RPMI7951 (cell line): ENCODE measurements at places on chromosomes 6 and 20. TPM values are rescaled to one million over a fixed set of nuclear protein-coding genes. Genes with fewer than 3 reads are reported as not detected.

DNA sequence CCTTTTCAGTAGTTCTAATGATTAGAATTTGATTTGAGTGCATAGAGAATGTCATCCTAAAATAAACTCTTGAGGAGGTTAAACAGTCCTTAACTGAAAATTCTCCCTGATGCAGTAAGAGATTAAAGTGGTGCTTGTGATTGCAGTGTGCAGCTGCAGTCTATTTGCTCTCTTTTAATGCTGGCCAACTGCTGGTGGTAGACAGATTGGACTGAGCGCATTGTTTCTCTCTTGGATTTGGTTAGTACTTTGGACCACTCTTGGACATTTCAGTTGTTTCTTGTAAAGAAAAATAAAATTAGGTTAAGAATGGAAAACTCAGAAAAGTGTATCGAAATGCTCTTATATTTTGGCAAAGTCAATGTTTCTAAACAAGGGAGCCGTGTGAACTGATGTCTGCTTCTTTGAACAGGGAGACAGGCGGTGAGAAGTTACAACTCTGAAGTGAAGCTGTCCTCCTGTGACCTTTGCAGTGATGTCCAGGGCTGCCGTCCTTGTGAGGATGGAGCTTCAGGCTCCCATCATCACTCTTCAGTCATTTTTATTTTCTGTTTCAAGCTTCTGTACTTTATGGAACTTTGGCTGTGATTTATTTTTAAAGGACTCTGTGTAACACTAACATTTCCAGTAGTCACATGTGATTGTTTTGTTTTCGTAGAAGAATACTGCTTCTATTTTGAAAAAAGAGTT lies 127.2 kb downstream of the CD109 start:
- DNase-seq, result no peak

DNA sequence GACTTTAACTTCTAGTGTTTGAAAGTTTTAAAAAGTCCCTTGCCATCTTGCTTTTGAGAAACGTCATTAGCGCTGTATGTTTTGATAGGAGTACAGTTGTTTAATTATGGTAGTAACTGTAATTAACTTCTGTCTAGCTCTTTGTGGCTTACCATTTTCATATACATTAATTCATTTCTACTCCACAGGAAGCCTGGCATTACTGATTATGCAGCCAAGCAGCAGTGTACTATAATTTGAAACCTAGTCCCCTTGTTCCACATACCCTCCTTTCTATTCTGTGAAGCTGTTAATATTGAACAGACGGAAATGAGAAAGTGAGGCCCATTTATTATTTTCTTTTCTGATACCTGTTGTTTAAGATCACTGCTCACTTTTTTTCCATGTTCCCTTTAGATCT lies 235.4 kb downstream of the CDKAL1 start:
- no peak for DNase-seq

GRCh38 chr20:9088556-9088955 lies 19.7 kb downstream of the PLCB4 start:
- no peak for DNase-seq

DNA sequence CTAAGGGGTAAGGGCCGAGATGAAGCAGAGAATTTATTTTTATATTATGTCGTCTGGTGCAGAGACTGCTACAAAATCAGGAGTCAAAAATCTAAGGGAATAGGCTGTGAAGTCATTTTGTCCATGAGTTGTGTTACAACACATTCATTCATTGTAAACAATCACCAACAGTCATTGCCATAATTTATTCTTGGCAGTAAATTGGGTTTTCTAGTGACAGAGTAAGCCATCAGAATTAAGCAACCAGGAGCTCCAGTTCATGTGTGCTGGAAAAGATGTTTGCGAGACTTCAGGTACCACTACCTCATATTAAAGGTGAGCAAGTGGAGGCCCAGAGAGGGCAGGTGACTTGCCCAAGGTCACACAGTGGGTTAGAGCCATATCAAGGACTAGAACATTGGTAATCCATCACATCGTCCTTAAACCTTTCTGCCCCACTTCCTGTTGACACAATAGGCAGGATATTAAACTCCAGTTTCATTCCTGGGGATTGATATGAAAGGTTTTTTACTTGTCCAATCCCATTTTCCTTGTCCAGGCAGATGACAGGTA lies 46.0 kb downstream of the E2F3 start:
- no peak for DNase-seq

GRCh38 chr6:136763716-136764516 lies 28.4 kb downstream of the MAP3K5 start:
- DNase-seq, result no peak

DNA sequence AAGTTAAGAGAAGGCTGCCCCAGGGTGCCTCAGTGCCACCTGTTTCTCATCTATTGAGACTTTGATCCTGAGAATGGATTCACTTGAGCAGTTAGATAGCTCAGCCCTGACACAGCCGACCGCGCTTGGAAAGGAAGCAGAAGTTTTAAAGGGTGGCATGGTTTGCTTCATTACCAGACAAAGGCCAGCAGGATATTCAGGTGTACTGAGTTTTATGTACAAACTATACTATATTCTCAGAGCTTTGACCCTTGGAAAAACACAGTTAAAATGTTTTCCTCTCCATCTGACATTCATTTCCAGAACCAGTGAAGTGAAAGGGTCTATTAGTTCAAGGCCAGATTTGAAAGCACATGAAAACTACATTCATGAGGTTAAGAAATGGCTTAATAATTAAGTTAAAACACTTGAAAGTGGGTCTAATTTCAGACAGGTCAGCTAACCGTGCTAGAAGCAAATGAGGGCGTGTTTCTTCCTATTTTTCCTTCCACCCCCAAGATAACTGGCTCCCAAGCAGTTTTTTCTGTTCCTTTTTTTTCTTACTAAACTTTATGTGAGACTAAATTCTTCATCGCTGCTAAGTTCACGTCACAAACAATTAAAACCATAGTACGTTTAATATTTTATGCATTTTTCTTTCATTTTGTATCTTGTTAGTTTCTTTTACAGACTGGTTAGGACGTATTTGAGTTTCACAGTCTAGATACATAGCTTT lies 385.3 kb upstream of the SOX4 start:
- DNase-seq, result no peak

- no peak for DNase-seq
Measured at GRCh38 chr6:149493761-149494320, 9.0 kb upstream of the ZC3H12D start.

- no peak for DNase-seq
Measured at GRCh38 chr20:35023624-35024023, 68.0 kb downstream of the MYH7B start.

DNA sequence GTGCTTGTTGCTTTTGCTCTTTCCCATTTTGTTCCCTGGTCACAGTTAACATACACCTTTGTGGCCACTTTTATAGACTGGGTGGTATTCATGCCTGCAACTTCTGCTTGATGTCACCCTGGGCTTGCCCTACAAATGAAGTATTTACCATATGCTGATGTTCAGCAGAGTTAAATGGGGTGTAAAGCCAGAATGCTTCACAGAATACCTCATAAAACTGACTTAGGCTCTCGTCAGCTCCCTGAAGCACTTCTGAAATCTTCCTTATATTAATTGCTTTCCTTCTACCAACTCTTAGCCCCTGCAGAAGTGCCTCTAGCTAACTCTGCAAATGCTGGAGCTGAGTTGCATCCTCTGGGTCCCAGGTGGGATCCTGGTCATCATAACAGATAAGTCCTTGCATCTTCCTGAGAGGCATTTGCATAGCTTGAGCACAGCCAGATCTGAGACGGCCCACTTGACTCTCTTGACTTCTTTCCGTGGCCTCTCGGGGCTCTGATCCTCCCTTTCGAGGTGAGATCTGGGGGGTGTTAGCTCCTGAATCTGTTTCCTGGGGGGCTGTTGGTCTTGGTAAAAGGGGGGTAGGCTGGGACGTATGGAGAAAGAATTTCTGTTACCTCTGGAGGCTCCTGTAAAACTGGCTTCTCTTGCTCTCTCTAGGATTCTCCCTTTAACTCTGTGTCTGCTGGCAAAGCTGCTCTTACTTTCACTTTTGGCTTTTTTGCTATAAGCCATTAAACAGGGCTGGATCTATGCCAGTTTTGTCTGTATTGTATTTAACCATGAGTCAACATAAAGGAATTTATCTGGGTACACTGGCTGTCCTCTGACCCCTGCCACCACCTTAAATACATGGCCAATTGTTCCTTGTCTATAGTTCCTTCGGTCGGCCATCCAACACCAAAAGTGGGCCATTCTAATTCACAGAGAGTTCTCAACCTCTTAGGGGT lies 223.0 kb upstream of the SYNCRIP start:
- DNase-seq, result peak; percentile 84

DNA sequence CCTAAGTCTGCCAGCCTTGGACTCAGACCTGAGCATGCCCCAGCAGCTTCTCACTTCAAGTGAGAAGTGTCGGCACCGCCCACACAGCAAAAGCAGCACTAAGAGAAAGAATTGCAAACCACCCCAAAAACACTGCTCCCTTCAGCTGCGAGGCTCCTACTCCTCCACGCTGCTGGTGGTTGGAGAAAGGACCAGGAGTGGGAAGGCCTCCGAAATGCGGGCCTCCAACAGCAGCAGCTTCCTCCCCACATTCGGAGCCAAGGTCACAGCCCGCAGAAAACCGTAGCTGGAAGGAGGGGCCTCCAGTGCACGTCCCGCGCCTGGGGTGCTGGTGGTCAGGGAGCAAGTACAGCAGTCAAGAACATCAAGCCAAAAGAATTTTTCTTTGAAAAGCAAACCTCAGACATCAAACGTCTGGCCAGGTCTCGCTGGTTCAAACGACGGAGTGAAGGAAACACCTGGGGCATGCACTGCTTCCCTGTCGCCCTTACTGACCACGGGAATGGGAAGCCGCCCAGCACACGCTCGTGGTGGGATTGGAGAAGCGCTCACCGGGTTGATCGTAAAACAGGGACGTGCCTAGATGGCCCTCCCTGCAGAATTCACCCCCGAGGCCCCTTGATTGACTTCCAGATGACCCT lies 185.6 kb upstream of the CST7 start:
- peak; percentile 34 for DNase-seq

DNA sequence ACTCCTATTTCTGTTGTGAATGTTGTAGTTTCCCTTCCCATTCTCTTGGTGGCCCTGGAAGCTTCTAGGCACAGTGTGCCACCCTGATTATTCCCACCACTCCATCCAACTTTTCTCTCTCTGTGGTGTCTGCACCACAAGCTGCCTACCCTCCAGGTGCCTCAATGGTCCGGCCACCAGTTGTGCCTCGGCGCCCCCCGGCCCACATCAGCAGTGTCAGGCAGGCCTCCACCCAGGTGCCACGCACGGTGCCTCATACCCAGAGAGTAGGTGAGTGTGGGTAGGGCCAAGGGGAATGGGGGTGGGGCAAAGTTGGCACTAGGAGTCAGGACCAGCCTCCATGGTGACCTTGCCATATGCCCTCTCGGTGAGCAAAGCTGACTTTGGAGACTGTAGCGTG lies 23.1 kb downstream of the PABPC1L start:
- no peak for DNase-seq

DNA sequence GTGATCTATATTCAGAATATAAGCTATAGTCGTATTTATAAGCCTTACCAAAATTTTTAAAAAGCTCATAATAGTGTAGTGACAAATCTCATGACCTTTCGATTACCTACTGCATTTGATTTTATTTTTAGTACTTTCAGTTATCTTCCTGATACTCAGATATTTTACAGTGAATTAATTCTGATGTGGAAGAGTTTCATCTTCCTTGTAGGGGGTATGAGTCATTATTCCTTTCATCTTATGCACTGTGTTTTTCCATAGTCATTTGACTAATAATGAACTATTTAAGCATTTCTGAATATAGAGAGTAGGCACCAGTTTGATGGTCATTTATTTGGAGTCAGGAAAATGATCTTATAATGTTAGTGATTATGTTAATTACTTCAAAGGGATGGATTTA lies 36.4 kb downstream of the HDGFL1 start:
- DNase-seq, result no peak

DNA sequence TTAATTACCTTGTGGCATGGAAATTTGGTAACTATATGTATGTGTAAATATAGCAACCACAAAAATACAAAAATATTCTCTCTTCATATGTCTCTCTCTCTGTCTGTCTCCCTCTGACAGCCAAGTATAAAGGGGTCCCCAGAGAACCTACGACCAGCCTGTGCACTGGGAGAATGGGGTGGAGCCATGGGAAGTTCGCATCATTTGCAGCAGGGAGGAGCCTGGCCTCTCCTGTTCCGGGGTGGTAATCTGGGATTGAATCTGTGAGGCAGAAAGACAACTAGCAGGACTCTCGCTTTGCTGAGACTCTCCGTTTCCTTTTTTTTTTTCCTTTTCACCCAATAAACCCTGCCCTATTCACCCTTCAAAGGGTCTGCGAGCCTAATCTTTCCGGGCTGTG lies 1109.1 kb downstream of the HACE1 start:
- DNase-seq, result no peak

The COL11A2 gene
- total RNA-seq, result 0.12 TPM in 1 of 2 replicates, not detected in the other

The IFNGR1 gene
- total RNA-seq, result 43.7 and 55.2 TPM in 2 replicates

The ENPP3 gene
- total RNA-seq, result 0.48 and 1.9 TPM in 2 replicates

The SLC4A11 gene
- total RNA-seq, result 0.60 and 0.68 TPM in 2 replicates

The SYCP2 gene
- 6.2 and 10.1 TPM in 2 replicates for total RNA-seq

The FAM83B gene
- total RNA-seq, result not detected in 2 replicates

The FNDC11 gene
- 1.8 and 1.9 TPM in 2 replicates for total RNA-seq

The RIPPLY2 gene
- not detected in 2 replicates for total RNA-seq

The PBOV1 gene
- not detected in 2 replicates for total RNA-seq

The MROH8 gene
- 0.10 and 1.3 TPM in 2 replicates for total RNA-seq

The OPRL1 gene
- 0.29 and 0.84 TPM in 2 replicates for total RNA-seq
